Activated T-cell treated with anti-CD3 and anti-CD28 coated beads, Interleukin-2, amount 50 U/mL, for 72 hours (primary cell): ENCODE measurements at places on chromosomes 4 and X.

- DNase-seq = no peak
Measured at GRCh38 chr4:118277243-118277642, 75.6 kb downstream of the PRSS12 start.

- DNase-seq = no peak
Measured at GRCh38 chr4:156401371-156401770, 447.7 kb upstream of the CTSO start.

- no peak for DNase-seq
Measured at GRCh38 chrX:139196890-139197289, 333.6 kb upstream of the F9 start.

DNA sequence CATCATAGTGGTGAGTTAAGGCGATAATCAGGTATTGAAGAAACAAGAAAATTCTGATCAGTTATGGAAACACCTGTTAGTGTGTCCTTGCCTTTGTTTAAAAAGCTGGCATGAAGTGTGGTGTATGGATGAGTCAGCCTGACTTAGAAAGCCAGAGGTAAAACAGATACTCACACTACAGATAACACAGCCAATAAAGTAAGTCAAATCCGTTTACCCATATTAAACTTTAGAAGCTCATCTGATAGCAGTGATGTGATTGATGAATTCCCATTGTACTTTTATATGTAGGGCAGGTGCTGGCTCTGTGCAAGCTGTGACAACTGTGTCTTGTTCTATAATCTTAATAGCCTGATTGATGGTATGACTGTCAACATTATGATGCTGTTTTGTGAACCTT is 1392.7 kb upstream of the IGFBP7 start:
- DNase-seq = no peak

DNA sequence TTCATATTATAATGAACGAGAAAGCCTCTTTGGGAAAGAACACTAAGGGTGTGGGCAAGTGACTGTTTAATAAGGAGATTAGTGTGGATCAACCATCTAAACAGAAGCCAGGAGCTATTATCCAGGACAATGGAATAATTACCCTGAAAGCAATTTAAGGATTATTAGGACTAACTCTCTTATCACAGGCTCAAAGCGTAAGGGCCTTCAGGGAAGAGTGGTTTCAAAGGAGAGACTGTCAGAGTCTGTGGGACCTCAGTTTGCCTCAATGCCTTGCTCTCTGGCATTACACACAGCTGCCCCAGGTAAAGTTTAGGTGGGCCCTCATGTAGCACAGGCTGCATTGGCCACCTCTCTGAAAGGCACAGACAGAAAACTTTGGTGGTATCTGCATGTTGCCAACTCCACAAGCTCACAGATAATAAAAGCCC is 717.2 kb upstream of the ADGRL3 start:
- no peak for DNase-seq

GRCh38 chr4:119204916-119205315 is 7.6 kb upstream of the USP53 start:
- no peak for DNase-seq

DNA sequence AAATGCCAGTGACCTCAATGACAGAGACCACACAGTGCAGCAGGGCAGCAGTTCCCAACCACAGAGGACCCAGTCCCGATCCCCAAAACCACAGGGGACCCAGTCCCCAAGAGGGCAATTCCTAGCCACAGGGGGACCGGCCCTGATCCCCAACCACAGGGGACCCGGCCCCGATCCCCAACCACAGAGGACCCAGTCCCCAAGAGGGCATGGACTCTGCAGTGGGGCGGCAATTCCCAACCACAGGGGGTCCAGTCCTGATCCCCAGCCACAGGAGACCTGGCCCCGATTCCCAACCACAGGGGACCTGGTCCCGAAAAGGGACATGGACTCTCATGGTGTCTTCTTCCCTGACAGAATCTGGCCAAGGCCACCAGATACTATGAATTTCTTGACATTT is 136.3 kb downstream of the AFAP1 start:
- no peak for DNase-seq

- no peak for DNase-seq
Measured at GRCh38 chr4:123325241-123325681, 71.3 kb upstream of the SPRY1 start.

GRCh38 chr4:185005219-185005819 is 13.0 kb upstream of the HELT start:
- DNase-seq = peak; percentile 86

GRCh38 chr4:52199574-52200338 is 148.7 kb downstream of the SPATA18 start:
- no peak for DNase-seq

GRCh38 chrX:39117101-39117500 is 315.8 kb downstream of the MID1IP1 start:
- no peak for DNase-seq

GRCh38 chr4:121707344-121707743 is 10.6 kb upstream of the ANXA5 start:
- DNase-seq = peak; percentile 46

DNA sequence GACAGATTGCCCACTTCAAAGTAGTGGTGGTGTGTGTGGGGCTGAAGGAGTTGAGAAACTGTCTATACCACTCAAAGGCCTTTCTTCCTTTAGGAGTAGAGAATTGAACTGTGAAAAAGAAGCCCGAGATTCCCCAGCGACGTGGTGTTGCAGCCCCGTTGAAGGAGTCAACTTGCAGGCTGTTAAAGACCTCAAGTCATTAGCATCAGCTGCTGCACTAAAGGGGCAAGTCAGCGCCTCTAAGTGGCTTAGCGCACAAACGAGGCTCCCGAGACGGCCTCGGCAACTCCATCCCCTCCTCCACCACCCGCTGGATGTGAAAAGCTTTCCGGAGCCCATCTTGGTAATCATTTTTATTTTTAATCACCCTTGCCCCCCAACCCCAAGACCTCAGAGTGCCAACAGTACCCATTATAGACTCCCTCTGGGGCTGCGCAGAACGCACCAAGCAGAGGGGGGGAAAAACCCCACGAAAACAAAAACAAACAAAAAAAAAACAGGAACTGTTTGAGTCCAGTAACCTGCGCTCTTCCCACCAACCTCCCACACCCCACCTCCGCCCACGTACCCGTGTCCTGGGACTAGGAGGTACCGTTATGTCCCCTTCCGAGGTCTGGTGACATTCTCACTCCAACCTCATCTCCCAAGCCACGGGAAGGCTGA is 913 bp upstream of the PRDM8 start:
- no peak for DNase-seq

DNA sequence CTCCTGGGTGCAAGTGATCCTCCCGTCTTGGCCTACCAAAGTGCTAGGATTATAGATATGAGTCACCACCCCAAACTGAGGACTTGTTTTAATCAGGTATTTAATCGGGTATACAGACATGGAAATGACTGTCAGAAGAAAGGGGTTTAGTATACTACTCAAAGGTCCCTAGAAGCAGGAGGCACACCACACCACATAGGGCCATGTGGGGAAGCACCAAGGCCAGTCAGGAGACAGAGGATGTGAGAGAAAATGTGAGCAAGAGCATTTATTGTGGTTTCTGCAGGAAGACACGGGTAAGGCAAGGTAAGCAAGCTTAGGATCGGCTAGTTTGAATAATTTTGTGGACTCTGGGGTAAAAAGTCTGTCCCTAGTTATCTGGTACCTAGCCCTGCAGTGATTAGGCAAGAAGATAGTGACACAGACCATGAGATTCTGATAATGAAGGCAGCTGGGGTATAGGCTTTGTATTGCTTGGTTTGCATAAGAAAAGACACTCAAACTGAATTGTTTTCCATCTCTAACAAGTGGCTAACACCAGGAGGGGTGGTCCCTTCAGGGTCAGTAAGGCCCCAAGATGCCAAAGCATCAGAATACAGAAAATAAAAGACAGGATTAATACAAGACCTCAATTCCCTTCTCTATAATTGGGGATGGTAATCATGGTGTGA is 408.8 kb upstream of the F9 start:
- no peak for DNase-seq

GRCh38 chr4:72418458-72418857 is 150.6 kb downstream of the ADAMTS3 start:
- no peak for DNase-seq

GRCh38 chr4:183130328-183131155 is 31.5 kb downstream of the WWC2 start:
- DNase-seq = no peak

DNA sequence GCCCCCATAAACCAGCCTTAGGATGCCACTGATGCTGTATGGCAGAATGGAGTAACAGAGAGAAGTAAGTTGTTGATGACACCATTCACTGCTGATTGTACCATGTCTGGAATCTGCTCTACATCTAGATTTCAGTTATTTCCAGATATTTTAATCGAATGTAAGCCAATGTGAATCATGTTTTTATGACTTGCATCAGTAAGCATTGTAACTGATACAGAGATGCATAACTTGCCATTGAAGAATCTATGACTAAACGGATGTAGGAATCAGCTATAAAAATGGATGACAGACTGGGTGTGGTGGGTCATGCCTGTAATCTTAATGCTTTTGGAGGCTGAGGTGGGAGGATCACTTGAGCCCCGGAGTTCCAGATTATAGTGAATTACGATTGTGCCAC is 161.0 kb upstream of the GATB start:
- DNase-seq = no peak

- DNase-seq = no peak
Measured at GRCh38 chr4:152577708-152578396, 42.0 kb upstream of the FBXW7 start.

DNA sequence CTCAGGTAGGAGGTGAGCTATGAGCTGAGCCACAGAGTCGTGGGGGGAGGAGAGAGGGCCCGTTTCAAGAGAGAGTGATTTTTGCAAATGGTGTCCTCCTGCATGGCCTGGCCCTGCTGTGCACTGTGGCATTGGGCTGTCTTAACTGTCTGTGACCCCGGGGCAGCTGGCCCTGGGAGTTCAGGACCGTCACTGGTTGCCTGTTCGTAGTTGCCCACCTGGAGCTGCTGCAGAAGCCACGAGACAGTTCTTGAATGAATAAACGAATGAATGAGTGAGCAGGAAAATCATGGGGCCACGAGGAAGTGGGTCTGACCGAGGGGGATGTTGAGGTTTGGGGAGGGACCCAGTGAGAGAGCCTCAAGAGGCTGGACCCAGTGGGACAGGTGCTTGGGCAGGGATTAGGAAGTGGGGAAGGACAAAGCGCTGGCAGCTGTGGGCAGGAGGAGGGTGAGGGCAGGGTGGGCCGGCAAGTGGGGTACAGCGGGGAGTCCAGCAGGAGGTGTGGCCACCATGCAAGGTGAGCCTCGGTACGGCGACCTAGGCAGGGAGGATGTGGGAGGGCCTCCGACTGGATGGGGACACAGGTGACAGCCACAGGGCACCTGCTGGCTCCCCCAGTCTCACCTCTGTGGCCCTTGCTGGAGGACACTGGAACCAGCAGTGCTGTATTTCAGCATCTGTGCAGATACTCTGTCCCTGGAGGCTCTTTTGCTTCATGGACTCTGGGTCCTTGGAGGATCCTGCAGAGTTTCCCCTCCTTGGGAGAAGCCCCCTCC is 10.2 kb downstream of the RGS12 start:
- DNase-seq = no peak

- DNase-seq = no peak
Measured at GRCh38 chr4:110483516-110483915, 7.6 kb downstream of the ENPEP start.

DNA sequence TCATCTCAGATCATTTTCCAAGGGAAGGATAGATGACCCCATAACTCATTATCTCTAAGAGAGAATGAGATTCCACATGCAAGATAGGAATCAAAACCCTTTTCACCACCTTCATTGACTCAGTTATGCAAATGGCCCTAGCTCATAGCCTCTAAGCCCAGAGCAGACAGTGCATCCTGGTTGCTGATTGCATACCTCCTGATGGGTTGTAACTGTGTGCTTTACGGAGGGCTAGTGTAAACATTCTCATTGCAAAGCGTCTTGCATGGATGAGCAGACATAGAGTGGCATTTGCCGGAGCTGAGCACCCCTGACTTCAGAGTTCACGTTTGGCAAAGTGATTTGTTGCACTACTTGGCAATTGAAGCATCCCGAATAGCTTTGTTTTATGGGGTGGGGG is 151.0 kb downstream of the VCX3A start:
- DNase-seq = no peak

GRCh38 chr4:110005461-110006056 is 92.9 kb downstream of the EGF start:
- no peak for DNase-seq

DNA sequence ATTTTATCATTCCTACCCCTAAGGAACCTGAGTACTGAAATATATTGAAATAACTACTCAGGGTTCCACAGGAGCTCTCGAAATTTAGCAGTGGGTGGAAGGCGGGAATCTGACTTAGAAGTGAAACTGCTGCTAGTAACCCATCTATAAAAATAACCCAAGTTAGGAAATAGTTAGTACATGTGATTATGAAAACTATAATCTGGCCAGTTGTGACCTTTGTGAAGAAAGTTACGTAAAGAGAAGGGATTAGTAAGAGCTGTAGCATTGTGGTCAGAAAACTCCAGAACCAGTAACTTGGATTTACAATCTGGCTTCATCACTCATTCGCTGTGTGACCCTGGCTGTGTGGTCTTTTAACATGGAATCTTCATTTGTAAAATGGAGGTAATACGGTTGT is 175.5 kb downstream of the RAPGEF2 start:
- no peak for DNase-seq

- no peak for DNase-seq
Measured at GRCh38 chr4:107153228-107153627, 117.1 kb upstream of the DKK2 start.

DNA sequence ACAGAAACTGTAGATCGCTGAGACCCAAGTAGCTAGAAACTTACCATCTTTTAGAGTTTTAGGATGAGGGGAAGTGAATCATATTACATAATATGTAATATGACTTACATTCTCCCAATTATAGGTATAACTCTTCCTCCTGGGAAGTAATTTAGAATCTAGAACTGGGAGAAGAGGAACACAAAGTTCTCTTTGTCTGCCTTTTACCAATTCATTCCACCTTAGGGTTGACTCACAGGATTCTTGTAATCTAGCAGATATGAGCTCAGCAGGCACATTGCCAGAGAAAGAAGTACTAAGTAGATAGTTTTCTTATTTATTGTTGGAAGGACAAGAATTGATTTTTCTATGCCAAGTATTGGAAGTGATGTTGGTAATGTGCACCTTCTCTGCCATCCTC is 58.0 kb upstream of the CCSER1 start:
- DNase-seq = no peak

DNA sequence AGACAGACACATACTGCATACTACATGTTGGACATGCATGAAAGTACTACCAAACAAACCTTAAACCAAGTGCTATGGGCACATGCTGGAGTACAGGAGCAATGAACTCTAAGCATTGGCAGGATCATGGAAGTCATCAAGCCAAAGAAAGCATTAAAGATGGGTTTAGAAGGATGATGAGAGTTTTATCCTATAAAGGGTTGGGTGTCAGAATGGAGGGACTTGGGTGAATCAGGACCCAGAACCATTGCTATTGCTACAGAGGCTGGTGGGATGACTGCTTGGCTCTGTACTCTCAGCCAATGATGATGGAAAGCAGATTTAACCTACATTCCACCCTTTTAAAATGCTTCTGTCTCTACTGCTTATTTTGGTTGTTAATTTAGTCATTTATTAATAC is 233.9 kb upstream of the EDA2R start:
- DNase-seq = no peak
